ENCODE measurements at places on chromosomes 1 and 21.
A peak's percentile ranks its signal among the peaks of the same experiment; 100 is the strongest.

DNA sequence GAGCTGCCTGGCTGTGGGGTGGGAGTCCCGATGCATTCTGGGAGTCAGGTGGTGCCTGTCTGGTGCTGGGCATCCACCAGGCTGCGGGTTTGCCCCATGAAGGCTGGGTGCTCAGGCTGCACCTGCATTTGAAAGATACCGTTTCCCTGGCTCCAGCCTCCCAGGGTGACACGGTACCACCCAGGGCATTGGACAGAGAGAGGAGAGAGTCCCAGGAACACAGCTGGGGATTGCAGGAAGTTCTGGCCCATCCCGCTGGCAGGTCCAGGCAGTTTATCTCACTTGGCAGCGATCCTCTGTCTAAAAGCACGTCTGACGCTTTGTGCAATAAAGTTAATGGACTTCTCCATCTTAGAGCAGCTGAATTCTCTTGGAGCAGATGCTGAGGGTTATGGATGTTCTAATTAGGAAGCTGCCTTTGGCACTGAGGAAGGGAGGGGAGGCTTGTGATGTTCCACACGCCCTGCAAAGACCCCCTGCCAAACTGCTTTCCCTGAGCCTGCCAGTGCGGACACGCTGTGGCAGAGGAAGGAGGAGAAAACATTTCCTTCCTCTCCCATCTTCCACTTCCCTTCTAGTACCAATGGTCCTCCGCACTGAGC is 246.9 kb downstream of the GRIK3 start:
- no peak for DNase-seq

DNA sequence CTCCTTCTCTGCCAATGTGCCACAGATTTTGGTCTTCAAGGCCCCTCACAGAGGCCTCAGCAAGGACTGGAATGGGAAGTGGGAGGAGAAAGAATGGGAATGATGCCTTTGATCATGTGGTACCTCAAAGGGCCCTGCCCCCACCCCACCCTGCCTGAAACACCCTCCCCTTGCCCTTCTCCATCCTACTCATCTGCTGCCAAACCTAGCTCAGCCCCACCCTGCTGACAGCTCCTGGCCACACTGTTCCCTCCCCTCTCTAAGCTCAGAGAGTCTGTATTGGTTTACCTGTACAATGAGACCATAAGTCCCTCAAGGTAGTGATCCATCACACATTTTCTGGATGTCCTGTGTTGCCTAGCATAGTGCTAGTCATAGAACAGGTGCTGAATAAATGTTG is 6.7 kb upstream of the ARHGAP30 start:
- DNase-seq = no peak

- no peak for DNase-seq
Observed at GRCh38 chr1:198084241-198084908, 72.4 kb upstream of the NEK7 start.

- peak; percentile 57 for DNase-seq
Observed at GRCh38 chr1:39102537-39103327, 76.6 kb downstream of the NDUFS5 start.

- no peak for DNase-seq
Observed at GRCh38 chr1:45887156-45887842, 83.9 kb downstream of the MAST2 start.

DNA sequence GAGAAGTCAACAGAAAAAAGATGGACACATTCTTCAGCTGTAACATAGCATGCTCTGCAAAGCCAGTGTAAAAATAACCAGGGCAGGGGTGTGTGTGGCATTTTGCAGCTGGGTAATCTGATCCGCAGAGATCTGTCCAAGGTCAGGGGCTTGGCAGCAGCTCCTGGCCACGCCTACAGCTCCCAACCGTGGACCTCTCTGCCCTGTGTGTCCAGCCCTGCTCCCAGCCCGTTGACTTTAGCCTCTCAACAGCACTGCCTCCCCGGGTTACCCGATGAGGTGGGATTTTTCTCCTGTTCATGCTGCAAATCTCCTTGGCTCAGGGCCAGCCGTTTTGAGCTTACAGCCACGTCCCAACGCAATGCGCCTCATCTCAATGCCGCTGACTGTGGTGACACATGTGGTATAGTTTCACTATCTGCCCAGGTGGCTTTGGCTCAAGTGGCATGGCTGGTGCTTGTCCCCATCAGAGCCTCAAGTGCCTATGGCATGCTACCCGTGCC is 68.1 kb downstream of the VWA5B1 start:
- no peak for DNase-seq

DNA sequence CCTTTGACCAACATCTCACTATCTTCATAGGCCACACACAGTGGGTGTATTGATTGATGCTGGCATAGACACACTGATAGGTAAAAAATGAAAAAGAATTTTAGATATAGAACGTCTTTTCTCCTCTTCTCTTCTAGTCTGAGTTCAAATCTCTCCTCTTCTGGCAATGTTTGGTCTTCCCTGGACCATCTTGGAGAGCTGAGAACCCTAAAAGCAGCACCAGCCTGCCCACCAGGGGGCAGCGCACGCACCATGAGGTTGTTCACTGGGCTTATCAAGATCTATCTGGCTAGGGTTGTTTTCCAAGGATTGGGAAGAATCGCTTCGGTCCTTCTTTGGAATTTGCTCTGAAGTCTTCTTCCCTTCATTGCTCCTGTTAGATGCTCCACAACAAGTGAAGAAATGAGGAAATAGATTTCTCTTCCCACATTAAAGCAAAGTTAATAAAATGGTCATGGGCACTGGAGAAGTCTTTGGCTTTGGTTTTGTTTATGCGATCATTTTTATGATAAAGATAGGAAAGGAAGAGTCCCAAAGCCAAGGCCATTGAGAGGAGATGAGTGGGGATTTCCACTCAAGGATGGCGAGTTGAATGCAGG is 104.0 kb upstream of the OLIG2 start:
- no peak for DNase-seq

DNA sequence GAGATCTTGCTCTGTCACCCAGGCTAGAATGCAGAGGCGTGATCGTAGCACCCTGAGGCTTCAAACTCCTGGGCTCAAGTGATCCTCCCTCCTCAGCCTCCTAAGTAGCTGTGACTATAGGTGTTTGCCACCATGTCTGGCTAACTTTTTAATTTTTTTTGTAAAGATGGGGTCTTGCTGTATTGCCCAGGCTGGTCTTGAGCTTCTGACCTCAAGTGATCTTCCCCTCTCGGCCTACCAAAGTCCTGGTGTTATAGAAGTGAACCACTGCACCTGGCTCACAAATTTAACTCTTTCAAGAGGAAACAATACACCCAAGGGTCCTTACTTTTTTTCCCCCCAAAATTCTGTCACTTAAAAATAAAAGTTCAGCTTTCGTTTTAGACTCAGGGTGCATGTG is 62.3 kb downstream of the GALNT2 start:
- DNase-seq = no peak

- DNase-seq = no peak
Observed at GRCh38 chr1:158045639-158046038, 52.2 kb downstream of the KIRREL1 start.

DNA sequence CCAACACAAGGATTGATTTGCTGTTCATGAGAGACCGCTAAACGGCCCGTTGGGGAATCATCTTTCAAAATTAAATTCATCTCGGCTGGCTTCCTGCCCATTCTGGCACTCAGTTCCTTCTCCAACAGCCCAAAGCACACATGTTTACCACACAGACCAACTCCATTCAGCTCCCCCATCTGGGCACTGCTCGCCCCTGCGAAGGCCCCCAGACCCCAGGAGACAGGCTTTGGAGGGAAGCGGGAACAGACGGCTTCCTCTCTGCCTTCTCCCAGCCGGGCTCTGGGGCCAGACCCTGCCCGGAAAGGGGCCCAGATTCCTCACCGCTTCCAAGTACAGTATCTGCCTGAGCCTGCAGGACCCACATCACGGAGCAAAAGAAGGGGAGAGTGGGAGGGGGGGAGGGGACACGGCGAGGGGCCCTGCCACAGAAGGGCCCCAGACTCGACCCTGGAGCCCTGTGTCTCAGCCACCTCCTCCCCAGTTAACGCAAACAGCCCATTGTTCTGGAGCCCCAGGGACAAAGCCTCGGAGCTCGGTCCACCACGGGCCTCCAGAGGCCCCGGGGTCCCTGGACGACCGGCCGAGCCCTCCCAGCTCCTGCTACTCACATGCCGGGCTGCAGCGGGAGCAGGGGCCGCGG is 660 bp downstream of the MEGF6 start:
- no peak for DNase-seq

- no peak for DNase-seq
Observed at GRCh38 chr1:116175611-116176010, 64.4 kb downstream of the MAB21L3 start.

DNA sequence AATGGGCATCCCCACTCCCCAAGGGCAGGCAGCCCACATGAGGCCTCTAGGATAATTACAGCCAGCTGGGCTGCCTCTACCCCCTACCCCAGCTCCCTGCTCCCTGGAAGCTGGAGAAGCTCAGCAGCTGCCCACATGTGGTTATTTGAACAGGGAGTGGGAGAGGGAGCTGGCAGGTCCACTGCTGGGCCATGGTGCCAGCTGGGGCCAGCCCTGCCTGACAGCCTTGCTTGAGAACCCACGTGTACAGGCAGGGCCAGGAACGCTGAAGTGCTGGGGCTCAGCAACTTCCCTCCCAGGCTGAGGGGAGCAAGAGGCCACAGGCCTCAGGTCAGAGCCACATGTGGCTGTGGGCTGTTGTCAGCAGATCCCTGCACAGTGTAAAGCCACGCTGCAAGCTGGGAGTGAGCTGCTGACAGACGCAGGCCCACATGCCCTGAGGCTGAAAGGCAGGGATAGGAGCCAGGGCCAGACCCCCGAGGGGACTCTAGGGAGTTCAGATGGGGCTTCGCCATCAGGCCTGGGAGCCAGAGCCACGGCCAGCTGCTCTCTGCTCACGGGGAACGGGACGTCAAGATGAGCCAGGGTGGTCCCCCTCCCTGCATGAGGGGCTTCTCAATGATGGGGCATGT is 129.0 kb downstream of the SYF2 start:
- no peak for DNase-seq

DNA sequence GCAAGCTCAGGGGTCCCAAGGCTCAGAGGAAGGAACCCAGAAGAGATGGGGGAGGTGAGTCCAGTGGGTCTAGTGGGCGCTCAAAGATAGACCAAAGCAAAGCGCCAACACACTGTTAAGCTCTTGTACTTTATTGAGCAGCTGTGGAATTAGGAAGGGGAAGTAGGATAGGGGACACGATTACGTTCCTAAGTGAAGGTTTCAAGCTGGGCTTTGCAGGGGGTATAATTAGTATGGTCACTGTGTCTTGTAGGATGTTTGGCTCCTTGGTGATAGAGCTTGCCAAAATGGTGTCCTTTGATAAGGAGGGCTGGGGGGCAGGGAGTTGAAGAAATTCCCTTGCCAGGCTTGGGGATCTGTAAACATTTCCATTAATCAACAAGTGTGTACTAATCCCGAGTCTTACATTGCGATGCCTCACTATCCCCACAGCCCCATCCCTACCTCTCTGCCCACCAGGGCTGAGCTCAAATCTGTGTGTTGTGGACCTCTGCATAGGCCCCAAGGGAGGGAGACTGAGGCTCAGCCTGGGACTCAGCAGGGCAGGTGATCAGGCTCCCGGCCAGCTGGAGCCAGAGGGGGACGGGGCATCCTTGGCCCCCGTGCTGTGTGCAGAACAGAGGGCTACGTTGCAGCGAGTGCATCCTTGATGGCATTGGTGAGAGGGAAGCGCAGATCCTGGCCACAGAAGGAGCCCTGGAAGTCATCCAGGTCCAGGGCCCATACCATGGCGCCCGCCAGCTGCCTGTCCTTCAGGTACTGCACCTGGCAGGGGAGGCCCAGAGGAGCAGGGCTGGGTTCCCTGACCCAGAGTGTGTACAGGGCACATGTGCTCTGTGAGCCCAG is 3.4 kb upstream of the MYBPH start:
- DNase-seq = no peak

- DNase-seq = no peak
Observed at GRCh38 chr1:209876078-209876800, 48.5 kb downstream of the UTP25 start.

DNA sequence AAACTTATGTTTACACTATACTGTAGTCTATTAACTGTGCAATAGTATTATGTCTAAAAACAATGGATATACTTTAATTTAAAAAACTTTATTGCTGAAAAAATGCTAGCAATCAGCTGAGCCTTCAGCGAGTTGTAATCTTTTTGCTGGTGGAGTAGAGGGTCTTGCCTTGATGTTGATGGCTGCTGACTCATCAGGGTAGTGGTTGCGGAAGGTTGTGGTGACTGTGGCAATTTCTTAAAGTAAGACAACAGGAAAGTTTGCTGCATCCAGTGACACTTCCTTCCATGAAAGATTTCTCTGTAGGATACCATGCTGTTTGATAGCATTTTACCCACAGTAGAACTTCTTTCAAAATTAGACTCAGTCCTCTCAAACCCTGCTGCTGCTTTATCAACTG is 234.7 kb upstream of the CSF3R start:
- DNase-seq = no peak

- DNase-seq = no peak
Observed at GRCh38 chr1:209265301-209265700, 318.2 kb upstream of the CAMK1G start.

GRCh38 chr1:55600242-55600641 is 385.1 kb upstream of the USP24 start:
- DNase-seq = no peak

DNA sequence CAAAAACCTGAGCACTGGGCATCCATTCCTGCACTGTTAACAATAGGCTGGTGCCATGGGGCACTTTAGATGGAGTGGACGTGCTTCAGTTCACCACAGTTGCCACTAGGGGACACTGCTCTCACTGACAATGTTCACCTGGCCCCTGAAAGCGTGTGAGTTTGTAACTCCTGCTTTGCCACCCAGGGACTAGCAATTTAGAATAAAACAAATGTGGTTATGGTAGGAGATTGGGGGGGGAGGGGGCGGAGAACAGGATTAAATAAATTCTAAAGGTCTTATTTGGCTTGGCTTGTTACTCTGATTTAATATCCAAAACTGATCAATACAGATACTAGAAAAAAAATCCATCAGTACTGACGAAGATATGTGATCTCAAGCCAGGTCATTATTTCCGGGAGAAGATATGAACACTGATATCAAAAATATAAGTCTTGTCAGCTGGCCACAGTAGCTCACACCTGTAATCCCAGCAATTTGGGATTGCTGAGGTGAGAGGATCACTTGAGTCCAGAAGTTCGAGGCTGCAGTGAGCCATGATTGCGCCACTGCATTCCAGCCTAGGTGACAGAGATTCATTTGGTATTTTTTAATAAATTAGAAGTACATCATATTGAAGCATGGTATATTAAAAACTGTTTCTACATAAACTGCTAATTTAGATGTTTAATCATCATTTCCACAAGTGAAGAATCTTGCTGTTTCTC is 23.2 kb downstream of the INTS7 start:
- DNase-seq = peak; percentile 42

- DNase-seq = no peak
Observed at GRCh38 chr1:14561014-14561693, 37.3 kb upstream of the KAZN start.

DNA sequence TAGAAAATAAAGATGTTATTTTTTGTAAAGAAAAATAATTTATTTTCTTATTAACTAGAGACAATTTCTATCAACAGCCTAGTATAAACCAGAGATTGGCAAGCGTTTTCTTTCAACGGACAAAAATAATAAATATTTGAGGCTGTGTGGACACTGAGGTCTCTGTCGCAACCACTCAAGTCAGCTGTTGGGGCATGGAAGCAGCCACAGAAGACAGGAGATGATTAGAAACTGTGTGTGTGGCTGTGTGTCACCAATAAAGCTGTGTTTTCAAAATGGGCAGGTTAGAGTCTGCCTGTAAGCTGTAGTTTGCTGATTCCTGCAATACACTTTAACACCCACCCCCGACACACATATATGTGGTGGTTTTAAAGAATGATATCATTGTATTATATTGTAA is 200.6 kb upstream of the HMCN1 start:
- DNase-seq = no peak

All from GM12891 (cell line).